Adrenal gland (tissue), 19 donors: ENCODE measurements at places on chromosomes 5 and 9. TPM values are rescaled to one million over a fixed set of nuclear protein-coding genes. Genes with fewer than 3 reads are reported as not detected.

The PCDHB9 gene
- polyA plus RNA-seq, result 0.27 TPM

DNA sequence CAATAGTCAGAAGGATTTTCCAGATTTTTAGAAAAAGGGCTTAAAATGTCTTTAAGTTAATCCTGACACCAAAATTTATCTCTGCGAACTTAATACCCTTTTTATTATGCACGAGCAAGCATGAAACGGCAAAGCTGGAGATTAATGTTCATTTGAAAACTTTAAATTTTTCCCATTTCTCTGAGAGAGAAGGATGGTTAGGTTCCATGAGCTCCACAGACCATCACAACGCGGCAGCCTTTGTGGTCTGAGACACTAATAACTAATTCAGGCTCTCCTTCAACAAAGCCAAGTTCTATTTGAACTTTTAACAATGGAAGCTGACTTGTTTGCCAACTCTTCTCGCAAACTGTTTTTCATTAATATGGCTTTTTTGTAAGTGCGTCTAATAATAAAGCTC, 94.7 kb downstream of the MYO10 start:
- no peak for DNase-seq

The TRAF1 gene
- polyA plus RNA-seq, result 30.3 TPM

The HEMGN gene
- polyA plus RNA-seq, result not detected

DNA sequence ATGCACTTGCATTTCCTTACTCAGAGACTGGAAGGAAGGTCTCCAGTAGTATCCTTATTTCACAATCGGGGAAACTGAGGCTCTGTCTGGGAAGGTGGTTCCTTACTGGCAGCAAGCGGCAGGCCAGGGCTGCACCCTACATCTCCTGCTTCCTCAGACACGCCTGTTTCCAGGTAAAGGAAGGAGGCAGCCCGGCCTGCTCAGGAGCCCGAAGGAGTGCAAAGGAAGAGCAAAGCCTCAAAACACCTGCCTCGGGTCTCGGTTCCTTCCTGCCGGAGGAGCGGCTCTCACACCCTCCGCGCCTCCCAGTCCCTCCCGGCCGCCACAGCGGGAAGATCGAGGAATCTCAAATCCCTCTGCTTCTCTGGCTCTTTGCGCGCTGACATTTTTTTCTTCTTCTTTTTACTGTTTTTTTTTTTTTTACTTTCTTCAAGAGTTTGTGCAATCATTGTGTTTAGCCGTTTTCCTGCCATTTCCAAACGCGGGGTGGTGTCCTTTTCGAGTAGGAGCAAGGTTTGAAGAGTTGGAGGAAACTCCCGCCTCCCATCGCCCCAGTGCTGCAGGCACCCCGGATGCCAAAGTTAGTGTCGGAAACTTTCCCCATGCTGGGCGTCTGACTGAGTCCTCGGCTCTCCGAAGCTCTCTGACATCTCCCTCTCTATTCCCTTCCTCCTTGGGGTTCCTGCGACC, 1.0 kb downstream of the GGTA1 start:
- DNase-seq, result peak; percentile 46

GRCh38 chr5:142048272-142048671, 35.4 kb upstream of the GNPDA1 start:
- no peak for DNase-seq
